GM23248 (cell line): ENCODE measurements at places on chromosomes 5 and 9.

DNA sequence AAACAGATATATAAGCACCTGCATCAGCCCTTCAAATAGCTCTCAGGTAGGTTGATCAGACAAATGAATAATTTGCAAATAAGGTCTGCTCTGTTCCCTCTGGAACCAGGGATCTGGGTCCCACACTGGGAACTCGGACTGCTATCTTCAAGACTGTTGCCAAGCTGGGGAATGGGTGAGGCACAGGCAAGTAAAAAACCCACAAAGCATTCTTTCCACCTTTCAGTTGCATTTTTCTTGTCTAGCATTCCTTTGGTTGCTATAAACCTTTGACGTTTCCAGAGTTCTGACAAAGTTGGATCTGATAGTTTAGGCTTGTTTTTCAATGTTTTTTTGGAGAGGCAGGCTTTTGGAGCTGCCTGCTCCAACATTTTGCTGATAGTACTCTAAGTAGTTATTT, 20.1 kb downstream of the FBXL17 start:
- DNase-seq: no peak
- peaks cover 13% of the 10 kb centered on the region for H3K36me3 ChIP-seq
- no peak overlapping the region for H3K27ac ChIP-seq

DNA sequence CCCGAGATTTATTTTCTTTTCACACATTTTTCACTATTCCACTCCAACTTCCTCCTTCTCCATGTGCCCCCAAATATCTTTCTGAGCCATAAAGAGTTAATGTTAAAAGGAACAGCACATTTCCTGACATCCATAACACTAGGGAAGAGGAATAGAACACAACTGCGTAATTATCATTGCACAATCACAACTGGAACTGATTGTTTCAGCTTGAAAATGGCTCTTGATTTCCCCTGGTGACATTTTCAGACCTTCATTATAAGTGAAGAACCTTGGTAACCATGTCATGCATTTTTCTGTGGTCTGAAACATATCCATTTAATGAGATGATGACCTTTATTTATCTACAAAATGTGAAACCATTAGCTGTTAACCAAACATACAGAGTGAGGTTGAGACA, 82.4 kb downstream of the PCSK1 start:
- peak; percentile 11 for DNase-seq
- no peaks in the 10 kb centered on the region for H3K27me3 ChIP-seq
- no peak overlapping the region for H3K4me3 ChIP-seq
- H3K36me3 ChIP-seq: no peaks in the 10 kb centered on the region
- H3K4me1 ChIP-seq: peaks cover 11% of the 10 kb centered on the region
- H3K27ac ChIP-seq: no peak overlapping the region

GRCh38 chr5:109882546-109882945, 192.8 kb downstream of the MAN2A1 start:
- peaks cover 7% of the 10 kb centered on the region for H3K4me1 ChIP-seq
- H3K27ac ChIP-seq: no peak overlapping the region
- H3K27me3 ChIP-seq: no peaks in the 10 kb centered on the region
- H3K36me3 ChIP-seq: no peaks in the 10 kb centered on the region

DNA sequence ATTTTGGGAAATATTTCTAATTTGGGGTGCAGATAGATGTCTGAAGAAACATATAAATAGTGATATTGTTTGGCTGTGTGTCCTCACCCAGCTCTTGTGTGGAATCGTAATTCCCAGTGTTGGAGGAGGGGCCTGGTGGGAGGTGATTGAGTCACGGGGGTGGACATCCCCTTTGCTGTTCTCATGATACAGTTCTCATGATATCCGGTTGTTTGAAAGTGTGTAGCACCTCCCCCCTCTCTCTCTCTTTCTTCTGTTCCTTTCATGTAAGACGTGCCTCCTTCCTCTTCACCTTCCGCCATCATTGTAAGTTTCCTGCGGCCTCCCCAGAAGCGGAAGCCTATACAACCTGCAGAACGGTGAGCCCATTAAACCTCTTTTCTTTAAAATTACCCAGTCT, 11.4 kb upstream of the ADAMTS16 start:
- H3K27ac ChIP-seq: no peak overlapping the region
- peaks cover 4% of the 10 kb centered on the region; the same call in 1 of the 2 replicates for H3K27me3 ChIP-seq

- H3K27ac ChIP-seq: no peak overlapping the region
- no peak for DNase-seq
- no peaks in the 10 kb centered on the region for H3K36me3 ChIP-seq
- H3K27me3 ChIP-seq: peaks cover 8% of the 10 kb centered on the region; the same call in 1 of the 2 replicates
These were observed 96.7 kb downstream of the SAXO1 start for GRCh38 chr9:18936094-18936871.

- no peaks in the 10 kb centered on the region for H3K36me3 ChIP-seq
- no peak overlapping the region for H3K27ac ChIP-seq
- H3K4me3 ChIP-seq: no peak overlapping the region
- no peaks in the 10 kb centered on the region for H3K4me1 ChIP-seq
- H3K27me3 ChIP-seq: peaks cover 43% of the 10 kb centered on the region
These were observed 15.8 kb upstream of the RAPGEF1 start for GRCh38 chr9:131755541-131756198.

GRCh38 chr9:37187292-37187691, 66.9 kb downstream of the ZCCHC7 start:
- H3K4me3 ChIP-seq: no peak overlapping the region
- H3K27me3 ChIP-seq: no peaks in the 10 kb centered on the region
- 0 out of 2 replicates have a peak, but pooled peaks cover 4% of the 10 kb centered on the region for H3K36me3 ChIP-seq
- DNase-seq: no peak
- H3K27ac ChIP-seq: 0 out of 2 replicates have a peak overlapping the region, but pooled peaks have one; percentile 49
- peaks cover 10% of the 10 kb centered on the region for H3K4me1 ChIP-seq

- H3K27me3 ChIP-seq: no peaks in the 10 kb centered on the region
- no peak overlapping the region for H3K4me3 ChIP-seq
- peaks cover 30% of the 10 kb centered on the region for H3K36me3 ChIP-seq
- peaks cover 20% of the 10 kb centered on the region for H3K4me1 ChIP-seq
These were observed 18.5 kb downstream of the DDX31 start for GRCh38 chr9:132651259-132651658.

DNA sequence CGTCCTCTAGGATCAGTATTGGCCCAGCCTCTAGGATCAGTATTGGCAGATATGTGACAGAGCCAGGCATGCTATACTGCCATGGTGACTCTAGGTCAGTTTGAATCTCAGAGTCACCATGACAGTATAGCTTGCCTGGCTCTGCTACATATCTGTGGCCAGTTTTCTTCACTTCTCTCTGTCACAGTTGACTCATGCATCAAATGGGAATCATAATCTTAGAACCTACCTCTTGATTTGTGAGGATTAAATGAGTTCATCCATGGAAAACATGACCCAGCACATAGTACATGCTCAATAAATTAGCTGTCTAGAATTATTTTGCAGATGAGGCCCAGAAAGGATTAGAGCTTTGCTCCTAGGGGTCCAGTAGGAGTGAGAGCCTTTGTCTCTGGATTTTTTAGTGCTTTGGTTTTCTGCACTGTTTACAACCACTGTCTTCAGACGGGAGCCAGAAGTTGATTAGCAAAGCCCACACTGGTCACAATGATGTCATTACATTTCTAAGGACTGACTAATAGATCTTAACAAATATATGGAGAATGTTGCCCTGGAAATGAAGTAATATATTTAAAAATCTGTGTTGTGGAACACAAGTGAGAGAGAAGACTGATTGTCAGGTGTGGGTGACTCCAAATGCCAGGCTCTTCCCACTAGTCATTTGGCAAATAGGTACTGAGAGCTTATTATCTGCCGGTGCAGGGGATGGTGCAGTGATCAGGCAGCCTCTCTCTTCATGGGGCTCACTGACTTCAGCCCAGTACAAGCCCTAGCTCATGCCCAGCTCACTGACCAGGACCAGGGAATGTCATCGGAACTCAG, 76.0 kb downstream of the COL15A1 start:
- peaks cover 19% of the 10 kb centered on the region for H3K4me1 ChIP-seq

DNA sequence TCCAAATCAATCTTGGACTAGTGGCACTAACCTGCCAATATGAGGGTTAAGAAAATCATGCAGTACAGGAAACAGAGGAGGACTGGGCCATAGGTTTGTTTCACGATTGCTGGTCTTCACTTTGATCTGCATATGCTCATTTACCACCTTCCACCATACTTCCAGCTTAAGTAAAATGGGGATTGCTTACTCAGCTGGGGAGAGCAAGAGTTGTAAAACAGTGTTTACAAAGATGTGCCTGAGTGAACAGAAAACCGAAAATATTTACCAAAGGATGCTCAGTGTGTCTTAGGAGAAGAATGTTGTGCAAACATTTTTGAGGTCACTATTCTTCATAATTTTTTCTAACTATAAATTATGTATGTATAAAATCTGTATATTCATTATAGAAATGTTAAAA, 65.1 kb upstream of the DNAH5 start:
- H3K27me3 ChIP-seq: no peaks in the 10 kb centered on the region
- peaks cover 14% of the 10 kb centered on the region for H3K4me1 ChIP-seq
- DNase-seq: no peak
- H3K36me3 ChIP-seq: no peaks in the 10 kb centered on the region
- no peak overlapping the region for H3K4me3 ChIP-seq
- H3K27ac ChIP-seq: no peak overlapping the region

- H3K4me3 ChIP-seq: no peak overlapping the region
- H3K27ac ChIP-seq: no peak overlapping the region
- no peak for DNase-seq
These were observed 20.7 kb downstream of the KIF2A start for GRCh38 chr5:62326702-62327101.

DNA sequence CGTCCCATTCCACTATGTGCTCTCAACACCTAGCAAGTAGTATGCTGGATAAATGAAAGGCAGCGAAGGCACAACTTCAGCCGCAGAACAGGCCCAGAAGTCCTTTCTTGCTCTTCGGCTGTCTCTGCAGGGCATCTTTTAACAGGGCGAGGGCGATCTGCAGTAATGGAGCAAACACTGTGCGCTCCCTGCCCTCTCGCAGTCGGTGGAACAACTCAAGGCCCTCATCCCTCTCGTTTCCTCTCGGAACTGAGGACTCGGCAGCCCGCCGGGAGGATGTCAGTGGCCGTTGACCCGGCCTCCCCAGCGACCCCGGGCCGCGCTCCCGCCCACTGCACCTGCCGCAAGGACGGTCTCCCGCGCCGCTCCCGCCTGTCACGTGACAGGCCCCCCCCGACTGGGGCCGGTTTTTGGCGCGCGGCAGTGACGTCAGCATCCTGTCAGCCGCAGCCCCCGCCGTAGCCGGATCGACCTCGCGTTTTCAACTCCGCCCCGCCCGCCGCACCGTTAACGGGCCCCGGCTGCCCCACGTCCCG, 1.1 kb downstream of the ZNF367 start:
- H3K27ac ChIP-seq: peak overlapping the region; percentile 23; the same call in 1 of the 2 replicates
- no peaks in the 10 kb centered on the region for H3K27me3 ChIP-seq
- peaks cover 27% of the 10 kb centered on the region for H3K4me1 ChIP-seq
- H3K4me3 ChIP-seq: peak overlapping the region; percentile 85
- peak; percentile 91 for DNase-seq

- no peaks in the 10 kb centered on the region for H3K36me3 ChIP-seq
- H3K4me3 ChIP-seq: no peak overlapping the region
- peak; percentile 13 for DNase-seq
- no peak overlapping the region for H3K27ac ChIP-seq
These were observed 40.0 kb downstream of the NIM1K start for GRCh38 chr5:43231977-43232376.

GRCh38 chr5:131996210-131997025, 15.0 kb downstream of the ACSL6 start:
- H3K4me3 ChIP-seq: no peak overlapping the region
- H3K4me1 ChIP-seq: no peaks in the 10 kb centered on the region
- DNase-seq: no peak
- no peak overlapping the region for H3K27ac ChIP-seq

DNA sequence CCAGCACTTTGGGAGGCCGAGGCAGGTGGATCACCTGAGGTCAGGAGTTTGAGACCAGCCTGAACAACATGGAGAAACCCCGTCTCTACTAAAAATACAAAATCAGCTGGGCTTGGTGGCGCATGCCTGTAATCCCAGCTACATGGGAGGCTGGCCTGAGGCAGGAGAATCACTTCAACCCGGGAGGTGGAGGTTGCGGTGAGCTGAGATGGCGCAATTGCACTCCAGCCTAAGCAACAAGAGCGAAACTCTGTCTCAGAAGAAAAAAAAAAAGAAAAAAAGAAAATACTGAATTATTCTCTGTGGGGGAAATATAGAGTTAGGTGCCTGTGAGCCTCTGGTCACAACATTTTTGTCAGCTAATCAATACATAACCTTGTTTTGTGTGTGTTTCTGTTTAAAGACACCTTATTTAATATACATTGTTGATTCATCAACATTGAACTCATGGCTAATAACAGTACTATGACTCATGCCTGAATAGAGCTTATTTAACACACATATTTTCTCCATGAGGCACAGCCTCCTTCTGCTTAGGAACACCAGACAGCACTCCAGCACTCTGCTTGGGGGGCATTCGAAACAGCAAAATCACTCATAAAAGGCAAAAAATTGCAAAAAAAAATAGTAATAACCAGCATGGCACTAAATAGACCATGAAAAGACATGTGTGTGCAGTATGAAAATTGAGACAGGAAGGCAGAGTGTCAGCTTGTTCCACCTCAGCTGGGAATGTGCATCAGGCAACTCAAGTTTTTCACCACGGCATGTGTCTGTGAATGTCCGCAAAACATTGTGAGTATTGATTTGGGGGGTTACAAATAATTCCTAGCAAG, at the start of gene IL31RA:
TSS of gene IL31RA (plus strand) at position 519 of the 836 bp plus-strand sequence. CDS start at position 733, 214 bp downstream.
- H3K4me3 ChIP-seq: peak within 1 kb of the TSS; percentile 59
- H3K36me3 ChIP-seq: no peaks in the 10 kb centered on the region
- H3K27me3 ChIP-seq: no peaks in the 10 kb centered on the region
- H3K27ac ChIP-seq: peak within 1 kb of the TSS; percentile 24

- H3K4me3 ChIP-seq: no peak overlapping the region
- H3K27ac ChIP-seq: no peak overlapping the region
- H3K27me3 ChIP-seq: no peaks in the 10 kb centered on the region
These were observed 16.8 kb upstream of the PHYKPL start for GRCh38 chr5:178249191-178249989.

DNA sequence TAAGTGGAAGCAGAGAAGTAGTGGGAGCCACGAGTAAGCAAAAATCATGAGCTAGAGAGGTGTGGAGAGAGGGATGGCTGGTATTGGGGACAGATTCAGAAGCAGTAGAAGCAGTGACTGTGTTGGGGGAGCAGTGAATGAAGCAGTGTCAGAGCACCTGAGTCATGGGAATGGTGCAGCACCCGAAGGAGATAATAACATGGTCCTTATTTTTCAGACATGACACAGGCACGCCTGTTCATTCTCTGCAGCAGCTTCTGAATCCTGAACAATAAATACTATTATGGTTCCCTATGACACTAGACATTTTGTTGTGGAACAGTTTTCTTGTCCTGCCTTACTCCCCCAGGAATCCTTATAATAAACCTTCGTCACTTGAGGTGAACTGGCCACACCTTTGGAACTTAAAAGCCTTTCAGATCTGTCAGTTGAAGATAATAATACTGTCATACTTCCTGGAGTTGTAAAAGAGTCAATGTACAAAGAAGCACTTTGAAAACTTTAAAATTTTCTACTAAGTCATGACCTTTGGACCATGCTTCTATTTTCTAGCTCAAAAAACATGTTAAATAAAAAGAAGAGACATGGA, 7.0 kb upstream of the RASA1 start:
- H3K36me3 ChIP-seq: no peaks in the 10 kb centered on the region
- no peak for DNase-seq
- no peaks in the 10 kb centered on the region for H3K27me3 ChIP-seq
- no peaks in the 10 kb centered on the region for H3K4me1 ChIP-seq
- H3K27ac ChIP-seq: no peak overlapping the region
- H3K4me3 ChIP-seq: no peak overlapping the region

- H3K4me1 ChIP-seq: no peaks in the 10 kb centered on the region
- H3K27me3 ChIP-seq: no peaks in the 10 kb centered on the region
- no peak overlapping the region for H3K4me3 ChIP-seq
- no peaks in the 10 kb centered on the region for H3K36me3 ChIP-seq
- no peak for DNase-seq
- no peak overlapping the region for H3K27ac ChIP-seq
These were observed 200.7 kb downstream of the FANCC start for GRCh38 chr9:95116808-95117204.

- H3K36me3 ChIP-seq: no peaks in the 10 kb centered on the region
- DNase-seq: no peak
- H3K27me3 ChIP-seq: peaks cover 53% of the 10 kb centered on the region; the same call in 1 of the 2 replicates
- H3K4me3 ChIP-seq: no peak overlapping the region
- H3K4me1 ChIP-seq: peaks cover under 1% of the 10 kb centered on the region; the same call in 1 of the 2 replicates
- no peak overlapping the region for H3K27ac ChIP-seq
These were observed 314.5 kb downstream of the ADGRV1 start for GRCh38 chr5:90873033-90873517.
